ENCODE measurements at places on chromosomes 1 and 21.
A peak's percentile ranks its signal among the peaks of the same experiment; 100 is the strongest.

- no peak for DNase-seq
Observed at GRCh38 chr1:180167721-180168467, 13.2 kb downstream of the QSOX1 start.

DNA sequence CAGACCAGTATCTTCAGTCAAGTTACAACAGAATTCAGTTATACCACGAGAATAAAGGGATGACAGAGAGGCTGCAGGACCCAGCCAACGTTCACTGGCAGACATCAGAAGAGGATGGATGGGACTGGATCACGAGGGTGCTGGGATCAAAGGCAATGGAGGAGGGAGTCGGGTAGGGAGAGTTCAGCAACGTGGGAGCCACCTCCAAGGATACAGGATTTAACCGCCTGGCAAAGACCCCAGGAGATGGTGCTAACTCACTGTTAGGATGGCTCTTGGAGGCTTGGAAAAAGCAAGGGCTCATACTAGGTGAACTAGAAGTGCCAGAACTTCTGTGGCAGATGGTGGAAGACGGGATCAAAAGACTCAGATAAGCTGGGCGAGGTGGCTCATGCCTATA, 99.1 kb upstream of the DISP3 start:
- DNase-seq, result no peak

DNA sequence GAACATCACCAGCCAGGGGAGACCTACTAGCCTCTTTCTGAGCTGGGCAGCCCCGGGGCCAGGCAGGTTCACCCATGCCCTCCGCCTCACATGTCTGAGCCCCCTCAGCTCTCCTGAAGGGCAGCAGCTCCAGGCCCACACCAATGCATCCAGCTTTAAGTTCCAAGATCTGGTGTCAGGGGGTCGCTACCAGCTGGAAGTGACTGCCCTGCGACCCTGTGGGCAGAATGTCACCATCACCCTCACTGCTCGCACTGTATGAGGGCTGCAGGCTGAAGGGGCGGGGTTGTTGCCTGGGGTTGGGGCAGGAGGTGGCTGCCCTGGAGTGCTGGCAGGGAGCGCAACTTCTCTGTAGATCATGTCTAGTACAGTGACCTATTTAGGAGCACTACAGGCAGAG, 8.5 kb upstream of the PTPN7 start:
- DNase-seq, result no peak

DNA sequence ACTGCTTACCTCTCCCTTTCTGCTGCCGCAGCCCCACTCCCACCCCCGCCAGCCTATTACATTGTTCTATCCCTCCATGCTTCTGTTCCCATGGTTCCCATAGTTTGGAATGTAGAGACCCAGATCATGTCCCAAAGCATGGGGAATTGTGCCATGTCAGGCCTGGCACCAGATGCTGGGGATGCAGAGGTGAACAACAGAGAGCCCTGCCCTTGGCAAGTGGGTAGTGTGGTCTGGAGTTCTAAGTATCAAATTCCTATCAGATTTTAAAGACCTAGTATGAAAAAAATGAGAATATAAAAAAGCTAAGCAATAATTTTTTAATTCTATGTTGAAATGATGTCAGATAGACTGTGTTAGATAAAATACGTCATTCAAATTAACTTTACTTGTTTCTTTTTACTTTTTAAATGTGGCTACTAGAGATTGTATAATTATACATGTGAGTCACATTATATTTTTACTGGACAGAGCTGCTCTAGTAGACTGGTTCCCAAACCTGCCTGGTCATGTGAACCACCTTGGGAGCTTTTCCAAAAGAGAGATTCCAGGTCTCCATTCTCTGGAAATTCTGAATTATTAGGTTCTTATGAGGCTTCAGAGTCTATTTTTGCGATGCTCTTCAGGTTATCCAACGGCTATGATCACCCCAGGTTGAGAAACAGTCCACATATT, 113.0 kb upstream of the DAB1 start:
- no peak for DNase-seq

DNA sequence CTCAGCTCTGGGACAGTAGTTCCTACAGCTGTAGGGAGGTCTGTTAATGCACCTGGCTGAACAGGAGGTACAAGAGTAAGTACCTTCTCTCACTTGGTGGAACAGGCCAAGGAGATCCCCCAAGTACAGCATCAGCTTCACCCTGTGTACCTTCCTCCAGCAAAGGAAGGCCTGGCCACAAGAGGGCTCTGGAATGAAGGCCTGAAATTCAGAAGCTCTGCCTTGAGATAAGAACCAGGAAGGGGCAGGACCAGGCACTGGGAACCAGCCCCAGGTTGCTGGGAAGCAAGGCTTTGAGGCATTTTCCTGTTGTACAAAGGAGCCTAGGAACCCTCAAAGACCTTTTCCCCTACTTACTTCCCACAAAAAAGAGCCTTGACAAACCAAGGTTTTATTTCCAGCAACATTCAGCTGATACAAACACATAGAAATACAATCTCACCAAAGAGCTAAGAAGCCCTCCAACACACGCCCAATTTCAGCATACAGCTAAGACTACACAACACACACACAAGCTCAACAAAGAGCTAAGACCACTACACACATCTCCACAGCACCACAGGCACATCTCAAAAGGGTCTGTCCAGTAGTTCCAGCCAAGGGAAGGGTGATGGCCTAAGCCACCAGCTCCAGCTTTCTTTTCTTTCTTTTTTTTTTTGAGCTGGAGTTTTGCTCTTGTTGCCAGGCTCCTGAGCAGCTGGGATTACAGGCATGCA, 23.5 kb downstream of the F11R start:
- DNase-seq, result peak; percentile 64

- peak; percentile 83 for DNase-seq
Observed at GRCh38 chr21:44297525-44298290, 2.1 kb upstream of the PFKL start.

DNA sequence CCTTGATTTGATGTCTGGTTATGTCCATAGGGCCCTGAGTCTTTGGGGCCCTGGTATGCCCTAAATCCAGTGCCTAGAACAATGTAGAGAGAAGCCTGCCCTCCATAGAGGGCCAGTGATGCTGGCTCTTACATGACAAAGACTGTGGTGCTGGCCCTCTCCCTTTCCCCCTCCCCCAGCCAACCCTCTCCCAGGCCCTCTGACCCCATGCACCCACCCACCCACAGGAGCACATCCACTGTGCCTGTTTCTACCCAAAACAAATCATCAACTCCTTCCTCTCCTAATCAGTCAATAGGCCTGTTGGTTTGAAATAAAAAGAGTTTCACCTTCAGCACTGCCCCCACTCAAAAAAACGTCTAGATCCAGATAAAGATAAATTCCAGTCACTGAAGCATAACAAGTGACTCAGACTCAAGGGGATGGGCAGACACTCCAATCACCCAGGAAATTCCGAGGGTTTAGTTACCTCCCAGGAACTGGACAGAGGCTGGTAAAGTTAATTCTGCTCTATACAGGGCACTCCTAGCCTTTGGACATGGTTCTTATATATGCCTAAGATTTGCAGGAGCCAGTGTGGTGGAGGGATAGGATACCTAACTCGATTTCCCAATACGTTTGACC, 144.8 kb upstream of the VANGL1 start:
- DNase-seq, result no peak

- DNase-seq, result no peak
Observed at GRCh38 chr1:3608154-3608553, 3.2 kb downstream of the MEGF6 start.

- DNase-seq, result no peak
Observed at GRCh38 chr1:97806996-97807520, 113.8 kb downstream of the DPYD start.

- no peak for DNase-seq
Observed at GRCh38 chr21:37450445-37450941, 83.9 kb downstream of the DYRK1A start.

DNA sequence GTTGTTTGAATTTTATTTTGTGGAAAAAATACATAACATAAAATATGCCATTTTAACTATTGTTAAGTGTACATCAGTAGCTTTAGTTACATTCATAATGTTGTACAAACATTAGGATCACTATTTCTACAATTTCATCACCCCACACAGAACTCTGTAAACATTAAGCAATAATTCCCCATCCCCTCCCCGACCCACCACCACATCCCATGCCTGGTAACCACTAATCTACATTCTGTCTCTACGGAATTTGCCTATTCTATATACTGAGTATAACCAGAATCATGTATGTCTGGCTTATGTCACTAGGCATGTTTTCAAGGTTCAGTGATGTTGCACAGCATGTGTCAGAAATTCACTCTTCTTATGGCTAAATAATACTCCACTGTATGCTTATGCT, 47.7 kb downstream of the CDC42BPA start:
- no peak for DNase-seq

DNA sequence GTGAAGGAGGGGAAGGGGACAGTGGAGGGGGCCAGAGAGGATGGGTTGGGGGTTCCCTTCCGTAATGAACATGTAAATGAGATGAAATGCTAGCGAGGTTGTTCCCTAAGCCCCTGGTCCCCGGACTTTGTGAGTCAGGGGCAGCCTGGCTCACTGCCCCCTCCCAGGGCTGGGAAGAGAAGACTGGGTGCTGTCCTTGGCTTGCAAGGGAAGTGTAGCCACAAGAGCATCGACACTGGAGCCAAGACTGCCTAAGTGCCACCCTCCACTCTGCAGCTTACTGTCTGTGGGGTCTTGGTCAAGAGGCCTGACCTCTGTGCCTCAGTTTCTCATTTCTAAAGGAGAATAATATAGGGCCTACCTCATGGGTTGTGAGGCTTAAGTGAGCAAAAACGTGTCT, 483 bp downstream of the PEAR1 start:
- DNase-seq, result no peak

Data from CD4-positive, alpha-beta T cell treated with Interleukin-21 for 1 hour (primary cell).